ENCODE measurements at places on chromosomes 7 and 10. TPM values are rescaled to one million over a fixed set of nuclear protein-coding genes. Genes with fewer than 3 reads are reported as not detected.

DNA sequence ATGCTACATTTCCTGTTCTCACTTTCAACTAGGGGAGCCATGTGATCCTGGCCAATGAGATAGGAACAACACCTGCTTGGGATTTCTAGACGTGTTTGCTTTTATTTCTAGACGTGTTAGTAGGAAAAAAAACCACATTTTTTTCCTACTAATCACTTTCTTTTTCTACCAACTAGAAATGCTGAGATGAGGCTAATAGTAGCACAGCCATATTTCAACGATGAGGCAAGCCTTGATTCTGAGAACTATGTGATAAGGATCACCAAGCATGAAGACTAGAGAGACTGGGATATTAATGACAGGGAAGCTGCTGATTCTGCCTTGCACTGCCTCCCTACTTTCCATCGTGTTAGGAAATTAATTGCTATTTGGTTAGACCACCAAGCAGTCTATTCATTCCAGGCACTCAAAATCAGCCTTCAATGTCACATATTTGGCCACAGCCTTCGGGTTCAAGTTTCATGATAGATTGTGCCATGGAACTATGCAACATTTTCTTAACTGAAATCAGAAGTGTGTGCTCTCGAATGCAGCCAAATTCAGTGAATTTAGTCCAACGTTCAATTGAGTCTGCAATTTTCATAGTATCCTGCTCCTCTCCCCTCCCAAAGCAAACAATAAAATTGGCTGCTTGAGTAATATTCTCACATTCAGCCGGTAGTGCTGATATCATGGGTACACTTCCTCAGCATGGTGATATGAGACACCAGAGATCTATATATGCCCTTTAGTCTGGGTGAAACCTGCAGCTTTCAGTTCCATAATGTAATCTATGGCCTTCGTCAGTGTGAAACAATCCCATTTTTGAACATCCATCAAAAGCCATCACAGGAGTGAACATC is 98.1 kb downstream of the GPR37 start:
- DNase-seq, result no peak

DNA sequence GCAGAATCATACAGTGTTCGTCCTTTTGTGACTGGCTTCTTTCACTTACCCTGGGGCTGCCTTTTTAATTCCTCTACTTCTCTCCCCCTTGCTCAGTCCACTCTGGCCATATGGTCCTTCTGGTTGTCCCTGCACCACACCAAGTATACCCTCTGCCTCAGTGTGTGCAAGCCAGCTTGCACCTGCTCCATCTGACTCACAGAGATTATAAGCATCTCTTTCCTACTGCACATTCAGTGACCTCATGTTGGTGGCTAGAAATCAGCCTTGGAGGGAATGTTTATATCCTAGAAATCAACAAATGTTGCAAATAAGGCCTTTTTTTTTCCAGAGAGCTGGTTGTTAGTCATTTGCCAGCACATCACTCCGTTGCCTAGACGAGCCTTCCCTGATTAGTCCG is 67.5 kb upstream of the C10orf90 start:
- DNase-seq, result no peak

GRCh38 chr10:14826076-14826829 is 11.6 kb downstream of the CDNF start:
- DNase-seq, result no peak

GRCh38 chr10:96450529-96451207 is 63.1 kb downstream of the TLL2 start:
- DNase-seq, result no peak

KCNMA1 gene
- total RNA-seq, result not detected

NUDT13 gene
- total RNA-seq, result 2.9 TPM
